ENCODE measurements at places on chromosomes 12 and 14.

DNA sequence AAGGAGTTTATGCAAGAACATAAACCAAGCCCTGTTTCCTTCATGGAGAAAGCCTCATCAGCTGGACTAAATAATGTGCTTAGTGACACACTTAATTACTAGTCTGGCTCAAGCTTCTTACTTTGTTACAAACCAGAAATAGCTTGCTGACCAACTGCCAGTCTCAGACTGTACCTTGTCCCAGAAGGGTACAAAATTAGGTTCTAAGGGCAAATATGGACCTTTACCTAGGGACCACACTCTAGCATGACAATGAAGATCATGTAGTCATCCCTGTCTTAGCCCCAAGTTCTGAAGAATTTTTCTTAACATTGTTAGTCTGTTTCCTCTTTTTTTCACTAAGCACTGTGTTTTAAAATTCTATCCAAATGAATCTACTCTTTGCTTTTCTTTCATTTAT, 2.2 kb downstream of the AMN1 start:
- DNase-seq: no peak

GRCh38 chr14:59015482-59015881, 173.0 kb upstream of the DAAM1 start:
- no peak for DNase-seq

GRCh38 chr14:20530771-20531571, 25.6 kb downstream of the RNASE10 start:
- DNase-seq: peak; percentile 54

GRCh38 chr14:42513837-42514236, 907.2 kb downstream of the LRFN5 start:
- DNase-seq: no peak

DNA sequence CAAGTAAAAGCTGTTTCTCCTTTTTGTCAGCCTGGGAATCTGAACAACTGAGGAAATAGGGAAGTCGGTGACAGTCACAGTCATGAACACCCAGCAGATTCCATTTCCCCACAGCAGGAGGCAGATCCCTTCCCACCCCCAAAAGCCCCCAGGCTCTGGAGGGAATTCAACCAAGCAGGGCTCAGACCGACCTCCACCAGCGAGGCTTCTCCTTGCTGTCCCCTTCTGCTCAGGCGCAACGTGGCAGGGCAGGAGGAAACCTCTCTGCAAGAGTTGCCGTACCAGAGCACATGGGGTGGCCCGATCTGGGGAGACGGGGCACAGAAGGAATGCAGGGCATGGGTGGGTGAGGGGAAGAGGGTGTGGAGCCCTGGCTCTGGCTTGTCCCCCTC, 319 bp downstream of the GALNT6 start:
- peak; percentile 20 for DNase-seq

- DNase-seq: no peak
Measured at GRCh38 chr12:109291521-109292341, 17.4 kb downstream of the FOXN4 start.

GRCh38 chr14:81765651-81766275, 232.1 kb upstream of the SEL1L start:
- no peak for DNase-seq

GRCh38 chr12:50075808-50076170, 9.4 kb upstream of the SMARCD1 start:
- no peak for DNase-seq

- DNase-seq: no peak
Measured at GRCh38 chr14:94001016-94001415, 3.9 kb downstream of the CCDC197 start.

- DNase-seq: no peak
Measured at GRCh38 chr12:44154128-44154527, 318.2 kb downstream of the TMEM117 start.

GRCh38 chr14:68575426-68575825, 217.4 kb downstream of the ZFP36L1 start:
- DNase-seq: no peak

DNA sequence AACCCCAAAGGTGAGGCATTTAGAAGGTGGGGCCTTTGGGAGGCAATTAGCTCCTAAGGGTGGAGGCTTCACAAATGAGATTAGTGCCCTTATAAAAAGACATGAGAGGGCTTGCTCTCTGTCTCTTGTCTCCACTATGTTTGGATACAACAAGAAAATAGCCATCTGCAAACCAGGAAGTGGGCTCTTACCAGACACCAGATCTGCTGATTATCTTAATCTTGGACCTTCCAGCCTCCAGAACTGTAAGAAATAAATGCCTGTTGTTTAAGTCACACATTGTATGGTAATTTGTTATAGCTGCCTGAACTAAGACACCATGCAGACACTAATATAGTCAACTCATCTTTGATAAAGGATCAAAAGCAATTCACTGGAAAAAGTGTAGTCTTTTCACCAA, 34.4 kb downstream of the TMEM116 start:
- DNase-seq: no peak

DNA sequence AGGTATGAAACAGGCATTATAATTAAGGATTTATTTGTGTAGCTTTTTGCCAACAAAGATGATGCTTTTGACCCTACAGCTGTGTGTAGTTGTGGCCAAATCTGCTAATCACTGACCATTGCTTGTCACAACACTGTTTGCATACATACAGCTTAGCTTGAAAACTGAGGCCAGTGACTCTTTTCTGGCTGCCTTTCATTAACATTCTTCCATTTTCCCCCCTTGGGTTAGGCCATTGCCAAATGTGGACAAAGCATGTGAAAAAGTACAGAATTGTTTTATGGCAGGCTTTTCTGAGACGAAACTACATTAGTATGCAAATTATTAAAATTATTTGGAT, 263.3 kb downstream of the SLC16A7 start:
- no peak for DNase-seq

GRCh38 chr12:21942377-21942703, 1.1 kb upstream of the ABCC9 start:
- no peak for DNase-seq

- no peak for DNase-seq
Measured at GRCh38 chr12:103677341-103677740, 90.3 kb downstream of the STAB2 start.

GRCh38 chr14:104342435-104343293, 204.3 kb downstream of the KIF26A start:
- DNase-seq: no peak

DNA sequence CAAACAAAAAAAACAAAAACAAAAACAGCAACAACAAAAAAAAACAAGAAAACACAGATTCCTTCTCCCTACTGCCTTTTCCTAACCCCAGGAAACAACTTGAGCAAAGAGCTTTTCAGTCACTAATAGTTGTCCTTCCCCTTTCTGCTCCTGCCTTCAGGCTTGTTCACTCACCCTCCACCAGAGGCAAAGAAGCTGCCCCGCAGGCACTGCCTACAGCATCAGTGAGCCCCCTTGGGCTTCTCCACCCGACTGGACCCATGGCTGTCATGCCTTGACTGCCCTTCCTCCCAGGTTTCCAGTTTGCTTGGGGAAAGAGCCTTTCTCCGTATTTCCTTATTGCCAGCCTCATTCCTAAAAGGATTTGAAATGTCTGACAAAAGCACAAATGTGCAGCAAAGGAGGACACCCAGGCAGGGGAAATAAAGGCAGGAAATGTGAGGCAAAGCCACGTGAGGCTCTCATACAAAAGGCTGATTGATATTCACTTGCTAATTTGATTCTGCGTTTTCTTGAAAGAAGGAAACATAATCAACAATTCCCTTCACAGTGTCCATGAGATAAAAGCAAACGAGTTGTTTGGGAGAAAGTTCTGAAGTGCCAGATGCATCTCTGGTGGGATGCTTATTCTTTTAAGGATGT, 85.7 kb downstream of the GPATCH2L start:
- DNase-seq: no peak

DNA sequence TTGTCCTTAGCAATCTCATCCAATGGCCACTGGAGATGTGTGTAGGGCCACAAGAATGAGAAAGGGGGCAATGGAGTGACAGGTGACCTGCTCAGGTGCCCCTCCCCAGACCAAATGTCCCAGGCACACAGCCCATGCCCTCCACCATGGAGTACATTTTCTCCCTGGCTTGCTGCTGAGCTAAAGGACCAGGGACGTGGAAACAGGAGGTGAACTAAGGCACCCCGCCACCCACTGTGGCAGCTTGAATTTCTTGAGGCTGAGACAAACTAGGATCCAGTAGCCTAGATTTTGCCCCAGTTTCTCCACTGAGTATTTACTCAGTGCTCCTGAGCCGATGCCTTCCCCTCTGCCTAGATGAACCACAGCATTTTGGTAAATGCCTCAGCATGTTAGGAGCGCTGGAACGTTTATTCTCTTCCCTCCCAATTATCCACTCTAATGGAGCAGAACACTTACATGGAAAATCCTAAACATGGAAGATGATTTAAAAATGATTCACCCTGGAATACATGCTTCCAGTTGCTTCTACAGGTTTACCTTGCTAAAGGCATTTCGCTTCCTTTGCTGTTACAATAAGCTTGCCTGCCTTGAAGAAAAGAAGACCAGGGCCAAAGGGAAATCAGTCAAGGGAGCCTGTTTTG, 198.0 kb downstream of the ZFP36L1 start:
- DNase-seq: no peak

- no peak for DNase-seq
Measured at GRCh38 chr14:95993768-95994592, 45.2 kb upstream of the C14orf132 start.

- no peak for DNase-seq
Measured at GRCh38 chr12:1645819-1646218, 16.8 kb downstream of the WNT5B start.

- DNase-seq: no peak
Measured at GRCh38 chr12:48779869-48780268, 9.0 kb downstream of the ADCY6 start.

DNA sequence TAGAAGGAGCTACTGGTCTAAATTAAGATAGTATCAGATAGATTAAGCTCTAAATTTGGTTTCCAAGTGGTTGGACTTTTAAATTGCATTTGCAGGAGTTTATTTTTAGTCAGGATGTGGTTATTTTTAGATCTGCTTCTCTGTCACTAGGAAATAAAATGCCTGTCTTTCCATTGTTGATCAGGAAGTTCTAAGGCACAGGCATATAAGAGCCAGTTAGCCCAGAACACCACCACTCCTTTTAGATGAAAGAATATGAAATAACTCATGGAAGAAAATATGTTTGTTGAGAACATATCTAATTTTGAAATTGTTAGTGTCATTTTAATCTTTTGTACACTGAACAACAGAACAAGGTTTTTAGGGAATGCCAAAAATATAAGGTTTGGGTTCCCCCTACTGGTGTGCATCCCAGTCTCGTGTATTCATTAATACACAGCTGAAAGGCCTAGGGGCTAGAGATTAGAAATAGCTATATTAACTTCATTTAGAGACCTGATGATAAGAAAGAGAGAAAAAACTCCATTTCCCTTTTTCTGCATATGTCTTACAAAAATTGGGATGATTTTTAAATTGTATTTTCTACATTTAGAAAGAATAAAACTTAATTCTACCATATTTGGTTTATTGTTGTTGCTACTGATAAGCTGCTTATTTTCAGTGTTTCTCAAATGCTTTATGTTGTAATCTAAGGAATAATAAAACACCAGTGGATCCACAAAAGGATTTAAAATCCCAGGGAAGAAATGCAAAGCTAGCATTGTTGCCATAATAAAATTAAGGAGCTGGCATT, 67.2 kb downstream of the RIC8B start:
- peak; percentile 45 for DNase-seq

DNA sequence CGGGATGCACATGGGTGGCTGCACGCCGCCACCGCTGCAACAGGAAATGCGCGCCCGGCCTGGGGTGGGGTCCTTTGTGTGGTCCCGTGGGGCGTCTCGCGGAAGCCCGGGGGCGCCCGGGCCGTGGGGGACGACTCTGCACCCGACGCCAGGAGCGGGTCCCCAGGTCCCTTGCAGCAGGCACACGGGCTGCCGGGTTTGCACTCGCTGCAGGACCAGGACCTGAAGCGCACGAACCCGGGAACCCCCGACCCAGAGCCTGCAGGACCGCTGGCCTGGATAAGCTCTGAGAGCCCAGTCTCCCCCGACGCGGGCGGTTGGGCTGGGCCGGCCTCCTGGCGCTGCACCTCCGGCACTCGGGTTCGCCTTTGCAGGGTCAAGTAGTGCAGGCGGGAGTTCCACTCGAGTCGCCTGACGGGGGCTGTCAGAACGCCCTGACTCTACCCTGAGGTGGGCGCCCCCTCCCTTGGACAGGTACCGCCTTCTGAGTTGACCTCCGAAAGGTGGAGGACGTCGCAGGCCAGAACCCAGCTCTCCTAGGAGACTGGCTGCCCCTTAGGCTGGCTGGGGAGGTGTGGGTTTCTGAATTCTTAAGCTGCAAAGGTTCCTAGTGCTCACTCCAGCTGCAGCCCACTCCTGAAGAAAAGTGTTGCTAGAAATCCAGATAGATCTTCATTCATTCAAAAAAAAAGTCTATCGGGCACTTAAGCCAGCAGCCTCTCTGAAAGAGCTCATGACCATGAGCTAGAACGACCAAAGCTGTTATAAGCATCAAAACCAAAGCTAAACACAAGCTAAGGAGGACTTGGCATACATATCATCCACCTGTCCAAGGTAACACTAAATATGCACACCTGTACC, 68.0 kb downstream of the RNF34 start:
- peak; percentile 10 for DNase-seq

- DNase-seq: no peak
Measured at GRCh38 chr12:20320552-20320951, 47.8 kb upstream of the PDE3A start.

DNA sequence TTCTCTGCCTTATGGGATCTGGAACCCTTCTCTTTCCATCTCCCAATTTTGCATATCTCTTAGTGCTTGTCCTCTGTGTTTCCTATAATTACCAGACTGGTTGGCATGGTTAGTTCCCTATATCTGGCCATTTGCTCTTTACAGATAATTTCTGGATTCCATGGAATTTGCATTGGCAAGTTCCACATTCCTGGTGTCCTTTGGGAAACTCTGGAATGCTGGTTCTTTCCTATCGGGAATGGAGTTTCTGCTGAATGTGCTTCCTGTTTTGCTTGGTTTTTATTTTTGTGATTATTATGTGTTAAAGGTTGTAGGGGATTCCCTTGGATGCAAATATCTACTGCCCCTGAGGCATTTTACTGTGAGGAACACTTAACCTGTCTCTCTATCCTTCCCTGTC, 193.0 kb upstream of the BTG1 start:
- DNase-seq: no peak

DNA sequence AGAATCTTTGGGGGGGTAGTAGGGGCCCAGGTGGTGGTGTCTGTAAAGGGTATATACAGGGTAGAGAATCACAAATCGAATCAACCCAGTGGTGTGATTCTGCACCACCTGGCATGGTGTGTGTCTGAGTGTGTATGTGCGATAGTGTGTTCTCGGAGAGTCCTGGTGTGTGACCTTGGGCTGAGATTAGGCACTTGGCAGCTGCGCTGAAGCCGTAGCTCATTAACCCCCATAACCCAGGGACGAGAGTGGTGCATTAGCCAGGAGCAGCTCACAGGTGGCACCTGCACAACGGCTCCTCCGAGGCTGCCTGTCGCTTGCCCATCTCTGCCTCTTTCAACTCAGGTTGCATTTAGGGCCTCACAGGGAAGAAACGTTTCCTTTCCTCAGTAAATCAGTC, 15.6 kb upstream of the TESC start:
- no peak for DNase-seq
